ENCODE measurements at places on chromosomes 2 and 18.

GRCh38 chr18:9712611-9713010 is 4.5 kb downstream of the RAB31 start:
- no peak for DNase-seq

DNA sequence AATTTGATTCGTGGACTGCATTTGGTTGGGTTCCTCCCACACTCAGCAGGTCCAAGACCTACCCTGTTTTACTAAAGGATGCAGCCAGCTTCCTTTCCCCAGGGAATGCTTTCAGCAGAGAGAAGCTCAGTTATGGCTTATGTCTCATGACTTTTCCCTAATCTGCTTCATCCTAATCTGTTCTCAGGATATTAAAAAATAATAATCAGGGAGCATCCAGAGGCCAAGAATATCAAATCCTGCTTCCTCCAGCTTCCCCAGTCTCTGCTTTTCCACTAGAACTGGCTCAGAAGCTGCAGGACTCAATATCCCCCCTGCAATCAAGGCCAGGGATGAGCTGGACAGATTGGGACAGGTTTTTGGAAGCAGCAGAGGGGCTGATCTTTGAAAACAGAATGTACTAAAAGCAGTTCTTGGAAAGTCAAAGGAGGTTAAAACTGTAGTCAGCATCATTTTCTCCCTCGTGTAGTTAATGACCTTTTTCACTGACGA is 326.9 kb upstream of the TNP1 start:
- no peak for DNase-seq

DNA sequence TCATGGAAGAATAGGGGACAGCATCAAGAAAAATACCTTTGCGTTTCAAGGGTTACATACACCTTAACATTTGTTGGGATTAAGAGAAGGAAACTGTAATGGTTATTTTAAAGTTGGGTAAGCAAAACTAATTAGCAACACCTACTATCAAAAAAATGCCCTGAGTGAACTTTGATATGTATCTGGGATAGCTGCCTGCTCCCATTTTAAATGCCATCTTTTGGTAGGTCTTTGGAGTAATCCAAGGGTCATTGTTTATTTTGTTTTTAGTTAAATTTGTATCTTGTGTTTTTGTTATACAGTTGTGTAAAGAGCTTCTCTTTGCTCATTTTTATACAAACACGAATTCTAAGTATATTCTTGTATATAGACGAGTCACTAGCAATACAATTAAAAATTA is 9.9 kb downstream of the PTPN4 start:
- DNase-seq: no peak

GRCh38 chr2:10964052-10964790 is 52.5 kb downstream of the KCNF1 start:
- DNase-seq: no peak

DNA sequence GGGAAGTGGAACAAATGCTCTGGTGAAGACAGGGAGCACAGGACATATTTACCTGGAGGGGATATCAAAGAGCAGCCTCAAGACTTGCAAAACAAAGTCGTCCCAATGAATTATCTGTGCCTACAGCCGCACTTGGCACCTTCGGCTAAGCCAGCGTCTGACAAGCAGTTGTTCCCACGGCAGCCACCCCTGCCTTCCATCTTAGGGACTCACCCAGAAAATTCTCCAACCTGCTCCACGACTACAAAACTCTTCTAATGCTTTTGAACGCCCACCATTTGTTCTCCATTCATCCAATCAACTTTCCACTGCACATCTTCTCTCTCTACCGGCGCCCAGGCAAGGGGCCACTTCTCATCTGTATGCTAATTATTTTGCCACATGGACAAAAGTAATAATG is 7.0 kb downstream of the MYT1L start:
- DNase-seq: no peak

- DNase-seq: no peak
These were observed 113.8 kb downstream of the GALNT1 start for GRCh38 chr18:35695384-35695783.

DNA sequence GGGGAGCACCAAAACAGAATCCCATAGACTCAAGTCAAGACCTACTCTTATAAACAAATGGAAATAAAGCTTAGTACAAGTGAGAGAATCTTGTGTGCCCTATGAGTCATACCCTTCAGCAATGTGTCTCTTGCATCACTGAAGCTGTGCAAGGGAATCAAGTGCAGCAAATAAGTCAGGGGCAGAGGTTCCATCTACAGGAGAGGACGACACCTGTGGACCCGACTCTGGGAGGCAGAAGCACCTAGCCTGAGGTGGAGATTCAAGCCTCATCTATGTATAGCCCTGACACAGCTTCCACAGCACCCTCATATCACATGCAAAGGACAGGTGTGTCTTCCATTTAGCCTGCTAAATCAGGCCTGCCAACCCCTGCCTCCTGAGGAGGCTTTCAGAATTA is 298.2 kb downstream of the CNTNAP5 start:
- no peak for DNase-seq

DNA sequence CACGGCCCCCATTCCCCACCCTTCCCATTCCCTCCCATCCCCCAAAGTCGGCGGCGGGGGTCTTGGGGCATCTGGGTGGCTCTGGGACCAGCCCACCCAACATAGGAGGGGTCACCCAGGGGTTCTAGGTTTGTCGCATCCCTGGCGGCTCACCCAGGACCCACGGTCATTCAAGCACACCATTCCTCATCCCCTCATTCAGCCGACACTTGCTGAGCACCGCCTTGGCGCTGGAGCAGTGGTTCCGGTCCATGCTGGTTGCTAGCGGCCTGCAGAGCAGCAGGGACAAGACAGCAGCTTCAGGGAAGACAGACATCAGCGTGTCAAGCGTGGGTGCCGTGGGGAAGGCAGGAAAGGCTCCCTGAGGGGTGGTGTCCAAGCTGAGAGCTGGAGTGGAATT is 50.5 kb upstream of the OTOS start:
- no peak for DNase-seq

DNA sequence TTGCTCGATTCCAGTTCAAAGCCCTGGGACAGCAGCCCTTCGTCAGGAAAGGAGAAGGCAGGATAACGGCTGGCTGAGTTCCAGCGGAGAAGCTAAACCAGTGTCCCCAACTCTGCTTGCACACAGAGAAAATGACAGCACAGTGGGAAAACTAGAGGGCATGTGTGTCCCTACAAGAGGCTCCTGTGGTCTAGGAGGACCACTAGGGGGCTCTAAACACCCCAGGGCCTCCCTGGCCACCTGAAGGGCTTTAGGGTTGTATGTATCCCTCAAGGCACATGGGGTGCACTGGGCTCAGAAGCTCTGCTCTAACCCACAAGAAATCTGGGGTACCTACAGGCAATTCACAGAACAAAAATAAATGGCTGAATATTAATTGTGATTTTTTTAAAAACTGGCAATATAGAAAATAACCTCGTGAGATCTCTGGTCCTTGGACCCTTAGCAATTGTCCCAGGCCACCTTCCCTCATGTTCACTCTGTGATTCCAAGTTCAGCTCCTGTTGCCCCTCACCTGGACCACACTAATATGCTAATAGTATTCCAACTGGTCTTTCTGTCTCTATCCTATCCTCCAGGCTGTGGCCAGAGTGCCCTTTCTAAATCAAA is 17.5 kb downstream of the STAT1 start:
- no peak for DNase-seq

DNA sequence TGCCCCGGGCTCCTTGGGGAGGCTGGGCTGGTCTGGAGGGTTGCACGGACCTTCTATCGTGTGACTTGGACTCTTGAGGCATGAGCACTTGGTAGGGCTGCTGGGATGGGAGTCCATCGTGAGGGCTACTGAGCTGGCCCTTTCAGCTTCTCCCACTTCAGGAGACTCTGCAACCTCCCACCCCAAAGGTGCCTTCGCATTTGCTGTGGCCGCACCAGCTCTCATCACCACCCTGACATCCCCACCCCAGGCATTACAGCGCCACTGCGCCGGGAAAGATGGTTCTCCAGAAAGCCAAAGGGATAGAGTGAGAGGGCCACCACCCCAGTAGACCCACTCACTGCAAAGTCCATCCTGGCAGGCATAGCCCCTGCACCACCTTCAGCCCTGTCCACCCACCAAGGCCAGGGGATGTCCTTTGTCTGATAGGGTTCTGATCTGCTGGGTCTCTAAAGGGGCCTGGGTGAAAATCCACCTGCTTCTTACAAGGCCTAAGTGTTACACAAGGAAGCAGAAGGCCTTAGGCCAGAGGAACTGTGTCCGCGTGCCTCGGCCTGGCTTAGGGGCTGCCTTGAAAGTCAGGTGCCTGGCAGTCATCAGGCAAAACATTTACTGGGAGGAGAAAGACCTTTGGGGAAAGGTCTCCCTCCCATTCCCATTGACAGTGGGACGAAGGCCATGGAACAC is 5.1 kb downstream of the EHD3 start:
- no peak for DNase-seq

- no peak for DNase-seq
These were observed 10.9 kb downstream of the KLF7 start for GRCh38 chr2:207154556-207155510.

GRCh38 chr2:186740266-186740665 is 46.4 kb downstream of the FAM171B start:
- DNase-seq: no peak

DNA sequence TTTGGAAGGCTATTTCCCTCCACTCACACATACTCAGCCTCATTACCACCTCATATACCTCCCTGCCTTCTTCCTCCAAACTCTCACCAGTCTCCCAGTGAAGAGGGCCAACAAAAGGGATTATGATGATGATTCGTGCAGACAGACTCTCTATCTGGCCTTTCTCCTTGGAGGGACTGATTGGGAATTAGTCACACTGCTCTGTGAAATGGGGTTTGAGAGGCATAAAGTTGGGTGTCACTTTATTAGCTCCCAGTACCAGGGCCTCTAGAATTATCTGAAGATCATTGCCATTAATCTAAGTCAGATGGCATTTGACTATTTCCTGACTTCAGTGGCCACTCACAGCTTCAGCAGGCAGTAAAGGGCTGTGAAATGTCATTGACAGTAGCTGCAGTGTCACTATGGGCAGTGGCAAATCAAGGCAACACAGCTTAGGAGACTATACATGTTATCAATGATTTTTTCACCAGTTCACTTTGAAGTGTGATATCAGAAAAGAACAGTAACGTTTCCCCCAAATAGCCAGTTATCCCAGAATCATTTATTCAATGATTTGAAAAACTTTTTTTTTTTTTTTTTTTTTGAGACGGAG is 17.4 kb downstream of the CNRIP1 start:
- no peak for DNase-seq

DNA sequence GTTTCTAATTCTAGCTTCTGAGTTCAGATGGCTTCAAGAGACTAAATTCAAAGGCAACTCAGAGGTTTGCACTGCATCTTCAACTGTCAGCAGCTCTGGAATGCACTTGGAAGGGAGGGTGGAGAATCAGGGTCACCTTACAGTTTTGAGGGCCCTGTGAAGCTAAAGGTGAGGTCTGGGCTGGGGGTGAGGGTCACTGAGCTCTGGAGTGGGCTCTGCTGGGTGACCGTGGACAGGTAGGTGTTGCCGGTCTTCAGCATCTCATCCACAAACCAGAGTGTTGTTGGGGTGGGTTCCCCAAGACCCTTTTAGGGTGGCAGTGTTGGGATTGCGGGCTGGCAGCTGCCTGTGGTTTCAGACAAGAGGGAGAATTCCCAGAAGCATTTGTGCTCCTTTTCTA is 70.1 kb upstream of the CXCR4 start:
- no peak for DNase-seq

GRCh38 chr2:176935543-176936102 is 277.0 kb upstream of the HNRNPA3 start:
- DNase-seq: no peak

- no peak for DNase-seq
These were observed 5.7 kb downstream of the CYP26B1 start for GRCh38 chr2:72141881-72142451.

DNA sequence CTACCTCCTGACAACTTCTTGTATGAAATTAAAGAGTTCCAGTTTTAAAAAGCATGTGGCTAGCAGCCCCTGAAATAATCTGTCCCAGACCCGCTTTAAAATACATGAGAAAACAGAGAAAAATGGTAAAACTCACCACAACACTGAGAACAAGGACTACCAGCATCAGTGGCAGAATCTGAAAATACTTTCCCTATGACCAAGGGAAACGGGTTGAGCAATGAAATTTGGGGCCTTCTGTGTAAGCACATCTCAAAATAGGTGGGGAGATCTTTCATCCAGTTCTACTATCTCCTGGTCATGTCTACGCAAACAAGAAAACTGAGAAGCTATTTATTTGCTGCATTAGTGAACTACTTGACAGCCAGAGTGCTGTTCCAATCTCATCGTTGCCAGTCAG is 172.3 kb downstream of the LNPK start:
- no peak for DNase-seq

- DNase-seq: no peak
These were observed 18.1 kb upstream of the SPP2 start for GRCh38 chr2:234032279-234032856.

DNA sequence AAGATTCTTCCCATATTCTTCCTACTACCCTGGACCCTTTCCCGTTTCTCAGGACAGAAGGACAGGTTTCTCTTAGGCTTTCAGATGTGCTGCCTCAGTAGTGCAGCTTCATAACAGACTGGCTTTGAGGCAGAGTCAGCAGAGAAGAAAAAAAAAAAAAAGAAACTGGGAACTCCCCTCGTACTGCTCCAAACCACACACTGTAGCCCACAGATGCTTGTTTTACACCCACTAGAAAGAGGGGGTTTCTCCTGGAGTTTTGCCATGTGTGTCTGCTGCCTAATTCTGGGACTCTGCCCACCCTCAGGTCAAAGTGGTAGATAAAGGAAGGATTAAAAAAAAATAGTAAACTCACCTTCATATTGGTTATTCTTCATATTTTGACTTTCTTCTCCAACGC is 95.9 kb downstream of the NCOA1 start:
- DNase-seq: no peak

DNA sequence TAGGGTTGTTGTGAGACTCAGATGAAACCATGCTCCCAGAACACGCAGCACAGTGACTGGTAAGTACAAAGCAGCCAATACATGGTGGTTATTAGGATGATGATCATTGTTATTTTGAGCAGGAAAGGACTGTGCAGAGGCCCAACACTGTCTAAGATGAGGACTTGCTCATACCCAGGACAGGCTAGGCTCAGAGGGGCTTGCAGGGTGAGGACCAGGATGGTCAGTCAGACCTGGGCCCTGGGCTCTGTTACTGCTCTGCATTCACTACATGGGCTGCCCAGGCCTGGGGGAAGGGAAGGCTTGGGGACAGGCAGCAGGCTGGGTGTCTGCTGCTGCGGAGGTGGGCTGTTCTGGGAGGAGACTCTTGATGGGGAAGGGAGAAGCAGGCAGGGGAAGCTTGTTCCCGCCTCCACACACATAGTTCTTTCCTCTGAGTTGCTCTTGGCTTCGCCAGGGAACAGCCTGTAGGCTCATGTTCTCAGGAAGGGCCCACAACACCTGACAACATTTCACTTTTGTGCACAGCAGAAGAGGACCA is 17.5 kb downstream of the CAPN13 start:
- no peak for DNase-seq

Data from stimulated activated CD4-positive, alpha-beta T cell treated with anti-CD3 and anti-CD28 coated beads, Interleukin-1b, Interleukin-23, amount 100 ng/mL, for 1 hour (primary cell).